Effector memory CD8-positive, alpha-beta T cell (primary cell): ENCODE measurements at places on chromosomes 12 and 14.

DNA sequence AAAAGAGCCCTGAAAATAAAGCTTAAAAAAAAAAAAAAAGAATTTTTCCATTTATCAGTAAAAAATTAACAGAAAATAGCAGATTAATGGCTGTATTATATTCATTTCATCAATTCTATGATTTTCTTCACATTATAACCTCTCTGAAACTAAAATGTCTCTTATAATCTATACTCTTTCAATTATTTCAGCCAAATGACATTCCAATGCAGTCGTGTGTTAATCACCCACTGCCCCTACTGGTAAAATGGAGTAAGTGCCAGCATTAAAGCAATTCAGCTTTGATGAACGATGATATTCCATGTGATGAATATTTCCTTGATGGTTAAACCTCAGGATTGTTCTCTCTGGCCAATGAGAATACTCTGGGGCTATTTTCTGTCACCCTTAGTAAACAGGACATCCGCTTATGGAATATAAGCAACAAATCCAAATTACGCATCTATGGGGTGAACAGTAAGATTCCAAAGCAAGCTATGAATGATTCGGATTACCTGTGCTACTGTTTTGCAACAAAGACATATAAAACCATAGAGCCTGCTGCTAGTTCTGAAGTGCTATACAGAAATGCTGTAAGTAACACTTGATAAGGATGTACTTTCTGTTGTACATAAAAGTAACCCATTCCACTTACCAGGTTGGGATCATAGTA, 20.3 kb upstream of the SYCP3 start:
- H3K27me3 ChIP-seq: no peaks in the 10 kb centered on the region
- no peak overlapping the region for H3K4me3 ChIP-seq
- no peak for DNase-seq
- no peak overlapping the region for H3K27ac ChIP-seq
- H3K4me1 ChIP-seq: no peaks in the 10 kb centered on the region

DNA sequence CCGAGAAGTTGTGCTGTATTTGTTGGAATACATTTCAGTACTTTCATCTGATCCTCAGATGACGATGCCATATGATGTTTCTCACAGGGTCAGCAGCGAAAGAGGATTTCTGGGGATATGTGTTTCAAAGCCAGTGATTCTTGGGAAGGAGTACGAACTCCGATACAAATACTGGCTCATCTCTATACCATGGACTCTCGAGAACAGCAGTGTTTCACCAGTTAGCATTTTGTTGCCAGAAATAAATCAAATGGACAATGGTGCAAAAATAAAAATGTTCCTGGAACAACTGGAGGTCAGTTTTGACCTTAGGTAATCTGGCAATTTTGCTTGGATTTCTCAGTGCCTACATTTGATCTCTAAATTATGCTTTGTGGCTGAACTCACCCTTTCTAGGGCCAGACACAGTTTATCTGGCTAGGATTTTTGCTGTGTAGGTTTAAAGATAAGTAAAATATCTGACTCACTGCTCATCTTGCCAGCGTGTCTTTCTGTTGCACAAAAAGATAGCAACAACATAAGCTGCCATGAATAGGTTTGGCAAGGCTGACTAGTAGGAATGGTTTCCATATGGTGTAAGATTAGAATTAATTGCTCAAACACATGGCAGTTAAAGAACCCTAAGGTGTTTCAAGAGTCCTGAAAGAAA, 11.0 kb upstream of the MGP start:
- H3K4me3 ChIP-seq: no peak overlapping the region
- H3K4me1 ChIP-seq: no peaks in the 10 kb centered on the region
- peaks cover 6% of the 10 kb centered on the region for H3K27me3 ChIP-seq
- H3K27ac ChIP-seq: no peak overlapping the region
- H3K36me3 ChIP-seq: no peaks in the 10 kb centered on the region
- no peak for DNase-seq

GRCh38 chr14:99562856-99563748, 40.9 kb downstream of the CCDC85C start:
- no peak overlapping the region for H3K27ac ChIP-seq
- H3K36me3 ChIP-seq: no peaks in the 10 kb centered on the region
- H3K4me1 ChIP-seq: peaks cover 6% of the 10 kb centered on the region
- no peak overlapping the region for H3K4me3 ChIP-seq
- H3K27me3 ChIP-seq: no peaks in the 10 kb centered on the region

DNA sequence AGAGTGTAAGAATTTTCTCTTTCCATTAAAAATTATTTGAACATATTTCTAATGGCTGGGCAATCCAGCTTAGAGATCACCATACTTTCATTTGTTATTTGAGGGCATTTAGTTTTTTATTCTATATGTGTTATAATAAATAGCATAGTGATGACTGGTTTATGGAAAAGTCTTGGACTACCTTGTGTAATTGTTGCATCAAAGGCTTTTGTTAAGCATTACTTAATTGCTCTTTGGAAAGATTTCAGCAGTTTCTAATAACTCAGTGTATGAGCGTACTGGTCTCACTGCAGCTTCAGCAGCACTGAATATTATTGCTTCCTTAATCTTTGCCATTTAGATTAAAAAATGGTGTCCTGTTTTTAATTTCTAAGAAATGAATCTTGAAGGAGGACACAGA, 22.8 kb downstream of the TMEM19 start:
- H3K27ac ChIP-seq: no peak overlapping the region
- H3K4me1 ChIP-seq: peaks cover 2% of the 10 kb centered on the region
- peaks cover 23% of the 10 kb centered on the region for H3K27me3 ChIP-seq
- DNase-seq: no peak
- H3K4me3 ChIP-seq: no peak overlapping the region

DNA sequence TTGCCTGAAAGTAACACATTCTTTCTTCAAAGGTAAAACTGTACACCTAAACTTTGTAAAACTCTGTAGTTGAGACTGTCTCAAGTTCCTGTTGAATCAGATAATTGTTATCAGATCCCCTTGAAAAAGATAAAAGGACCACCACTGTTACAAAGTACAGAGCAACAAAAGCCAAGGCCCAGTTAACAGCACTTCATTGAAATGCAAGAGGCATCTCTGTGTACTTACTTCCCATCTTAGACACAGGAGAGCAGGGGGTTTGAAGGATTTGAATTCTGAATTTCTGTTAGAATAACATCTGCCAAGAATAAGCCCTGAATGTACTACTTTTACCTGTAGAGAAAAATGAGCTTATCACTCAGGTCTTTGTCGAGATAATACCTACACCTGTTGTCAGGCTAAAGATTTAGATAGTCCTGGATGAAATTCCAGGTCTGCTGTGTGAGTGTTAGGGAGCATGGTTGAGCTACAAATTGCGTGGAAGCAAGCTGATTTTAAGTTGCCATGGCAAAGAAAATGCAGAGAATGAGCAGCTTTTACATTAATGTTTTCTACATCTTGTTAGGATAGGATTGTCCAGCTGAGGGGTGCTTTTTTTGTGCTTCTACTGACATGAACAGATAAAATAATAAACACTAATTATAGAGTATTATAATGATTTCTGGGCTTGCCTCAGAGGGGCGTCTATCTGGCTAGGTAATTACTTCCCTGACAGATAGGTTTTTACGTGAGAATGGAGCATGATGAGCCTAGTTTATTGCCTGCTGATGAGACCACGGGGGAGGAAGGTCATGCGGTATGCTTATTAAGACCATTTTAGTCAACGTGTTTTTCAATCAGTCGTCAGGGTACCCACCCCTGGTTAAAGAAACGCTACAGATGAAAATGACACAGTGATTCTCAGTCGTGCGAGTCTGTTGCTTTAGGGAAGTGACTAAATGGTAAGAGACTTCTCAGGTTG, 309.2 kb downstream of the PAWR start:
- H3K27me3 ChIP-seq: no peaks in the 10 kb centered on the region
- H3K27ac ChIP-seq: no peak overlapping the region
- no peak overlapping the region for H3K4me3 ChIP-seq

DNA sequence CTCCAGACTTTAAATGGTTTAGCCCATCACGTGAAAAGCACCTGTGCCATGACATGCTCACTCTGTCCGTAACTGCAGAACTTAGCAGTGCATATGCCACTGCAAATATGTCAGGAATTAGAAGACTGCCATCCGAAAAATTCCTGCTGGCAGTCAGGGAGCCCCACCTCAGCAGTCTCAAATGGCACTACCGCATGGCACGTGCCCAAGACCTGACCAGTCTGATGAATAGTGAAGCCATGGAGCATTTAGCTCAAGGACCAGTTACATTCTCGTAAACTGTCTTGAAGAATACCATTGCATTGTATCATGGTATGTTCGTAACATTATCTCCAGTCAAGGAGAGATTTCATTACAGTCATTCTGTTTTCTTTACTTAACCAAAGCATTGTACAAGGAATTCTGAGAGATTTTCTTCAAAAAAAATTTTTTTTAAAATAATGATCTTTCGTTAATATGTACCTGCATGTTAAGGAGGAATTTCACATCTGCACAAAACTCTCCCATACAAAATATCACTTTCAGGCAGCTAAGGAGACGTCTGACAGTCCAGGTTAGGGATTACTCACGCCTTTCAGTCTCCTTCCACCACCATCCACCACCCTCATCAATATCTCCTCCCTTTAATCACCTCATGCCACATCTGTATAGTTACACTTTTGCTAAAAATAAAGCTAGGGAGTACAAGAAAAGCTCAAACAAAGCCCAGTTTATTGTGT, 138.5 kb downstream of the ANO2 start:
- peaks cover 23% of the 10 kb centered on the region for H3K27me3 ChIP-seq
- H3K4me1 ChIP-seq: no peaks in the 10 kb centered on the region
- no peak for DNase-seq
- no peak overlapping the region for H3K27ac ChIP-seq
- no peaks in the 10 kb centered on the region for H3K36me3 ChIP-seq

- H3K4me3 ChIP-seq: peak overlapping the region; percentile 4
- H3K27ac ChIP-seq: no peak overlapping the region
- H3K4me1 ChIP-seq: no peaks in the 10 kb centered on the region
- peaks cover 6% of the 10 kb centered on the region for H3K36me3 ChIP-seq
These were observed 13.4 kb downstream of the SMUG1 start for GRCh38 chr12:54175200-54175963.

GRCh38 chr14:94341656-94342333, 18.7 kb upstream of the SERPINA6 start:
- no peak overlapping the region for H3K4me3 ChIP-seq
- DNase-seq: no peak
- H3K36me3 ChIP-seq: peaks cover 4% of the 10 kb centered on the region
- peaks cover 14% of the 10 kb centered on the region for H3K4me1 ChIP-seq

- H3K4me1 ChIP-seq: peaks cover 8% of the 10 kb centered on the region
- H3K27me3 ChIP-seq: peaks cover 59% of the 10 kb centered on the region
- DNase-seq: no peak
- peak within 1 kb of the TSS; percentile 58 for H3K4me3 ChIP-seq
- no peaks in the 10 kb centered on the region for H3K36me3 ChIP-seq
These were observed at the start of gene GPR162 for GRCh38 chr12:6821591-6822425. Gene GPR162, plus strand, starts transcription at chr12:6821821. Its CDS starts 2,078 bp downstream, at chr12:6823899.
